ENCODE measurements at places on chromosomes 16 and 17.

- peak; percentile 96 for DNase-seq
Measured at GRCh38 chr16:88491560-88492310, 38.7 kb downstream of the ZFPM1 start.

- DNase-seq: no peak
Measured at GRCh38 chr16:54194334-54194743, 92.2 kb downstream of the IRX3 start.

- DNase-seq: peak; percentile 90
Measured at GRCh38 chr17:51128076-51128475, 7.4 kb upstream of the SPAG9 start.

- no peak for DNase-seq
Measured at GRCh38 chr17:45138911-45139532, 3.5 kb downstream of the ACBD4 start.

DNA sequence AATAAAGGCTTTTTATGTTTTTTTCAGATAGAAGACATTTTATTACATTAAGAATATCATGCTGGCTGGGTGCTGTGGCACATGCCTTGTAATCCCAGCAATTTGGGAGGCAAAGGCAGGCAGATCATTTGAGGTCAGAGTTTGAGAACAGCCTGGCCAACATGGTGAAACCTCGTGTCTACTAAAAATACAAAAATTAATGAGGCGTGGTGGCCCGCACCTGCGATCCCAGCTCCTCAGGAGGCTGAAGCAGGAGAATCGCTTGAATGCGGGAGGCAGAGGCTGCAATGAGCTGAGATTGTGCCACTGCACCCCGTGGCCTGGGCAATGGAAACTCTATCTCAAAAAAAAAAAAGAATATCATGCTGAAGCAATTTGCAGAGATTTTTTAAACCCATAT lies 29.1 kb upstream of the HAPSTR1 start:
- DNase-seq: no peak

DNA sequence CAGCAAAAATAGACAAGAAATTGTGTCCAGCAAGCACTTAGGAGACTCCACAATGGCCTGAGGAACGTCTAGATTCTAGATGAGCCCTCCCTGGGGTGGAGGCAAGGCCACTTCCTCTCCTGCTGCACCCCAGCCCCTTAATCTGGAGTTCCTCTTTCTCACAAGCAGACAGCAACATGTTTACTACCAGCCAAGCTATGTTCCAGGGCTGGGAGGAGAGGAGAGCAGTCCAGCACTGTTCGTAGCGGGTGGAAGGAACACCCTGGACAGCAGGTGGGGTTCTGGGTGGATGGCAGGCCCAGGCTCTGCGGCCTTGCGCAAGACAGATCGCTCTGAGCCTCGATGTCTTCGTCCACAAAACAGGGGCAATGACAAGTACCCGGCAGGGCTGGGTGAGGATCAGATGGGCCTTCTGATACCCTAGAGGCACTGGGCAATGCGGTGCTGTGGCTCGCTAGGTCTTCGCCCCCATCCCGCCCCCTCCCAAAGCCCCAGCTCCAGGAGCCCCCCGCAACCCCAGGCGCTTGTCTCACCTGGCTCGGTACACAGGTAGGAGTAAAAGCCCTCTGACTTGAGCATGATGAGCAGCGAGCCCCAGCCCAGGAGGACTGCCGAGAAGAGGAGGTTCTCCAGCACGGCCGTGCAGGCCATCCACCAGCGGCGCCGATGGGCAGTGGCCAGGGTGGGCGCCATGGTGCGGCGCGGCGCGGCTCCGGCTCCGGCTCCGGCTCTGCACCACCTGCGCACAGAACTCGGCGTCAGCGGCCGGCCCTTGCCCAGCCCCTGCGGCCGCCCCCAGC lies 1.3 kb downstream of the SLC43A2 start:
- peak; percentile 79 for DNase-seq

DNA sequence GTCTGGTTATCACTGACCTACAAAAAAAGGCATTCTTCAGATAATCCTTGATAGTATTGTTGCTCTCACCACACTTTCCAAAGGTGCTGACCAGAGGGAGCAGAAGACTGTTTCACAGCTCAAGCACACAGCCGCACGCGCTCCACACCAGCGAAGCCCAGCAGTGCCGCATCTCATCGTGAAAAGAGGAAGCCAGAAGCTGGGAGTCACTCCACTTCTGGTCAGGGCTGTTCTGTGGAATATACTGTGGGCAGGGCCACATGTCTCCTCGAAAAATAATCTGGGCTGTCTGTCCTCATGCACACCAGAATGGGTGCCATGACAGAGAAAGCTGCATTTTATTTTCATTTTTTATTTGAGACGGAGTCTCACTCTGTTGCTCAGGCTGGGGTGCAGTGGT lies 7.3 kb upstream of the PRSS36 start:
- DNase-seq: peak; percentile 64

- DNase-seq: no peak
Measured at GRCh38 chr16:73383195-73383987, 335.5 kb upstream of the ZFHX3 start.

- peak; percentile 35 for DNase-seq
Measured at GRCh38 chr16:11202260-11203091, 53.5 kb downstream of the SOCS1 start.

DNA sequence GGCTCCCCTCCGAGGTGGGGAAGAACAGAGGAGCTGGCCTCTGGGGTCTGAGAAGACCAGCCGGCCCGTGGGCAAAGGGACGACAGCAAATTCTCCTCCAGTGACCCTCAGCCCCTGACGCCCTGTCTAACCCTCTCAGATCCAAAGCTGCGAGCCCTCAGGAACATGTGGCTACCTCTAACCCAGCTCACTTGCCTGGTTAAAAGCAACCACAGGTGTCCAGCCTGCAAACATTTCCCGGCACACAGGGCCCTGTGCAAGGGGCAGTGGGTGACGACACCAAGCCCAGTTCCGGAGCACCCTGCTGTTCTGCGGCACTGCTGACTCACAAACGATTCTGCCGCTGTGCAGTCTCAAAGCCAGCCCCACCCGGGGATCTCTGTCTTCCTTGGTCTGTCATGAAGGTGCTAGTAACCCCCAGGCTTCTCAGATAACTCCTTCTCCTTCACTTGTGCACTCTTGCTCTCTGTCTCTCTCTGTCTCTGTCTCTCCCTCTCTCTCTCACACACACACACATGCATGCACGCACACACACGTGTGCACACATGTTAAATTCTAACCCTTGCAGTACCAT lies 23.0 kb downstream of the WNT3 start:
- no peak for DNase-seq

- DNase-seq: no peak
Measured at GRCh38 chr17:65099475-65099874, 37.7 kb upstream of the RGS9 start.

GRCh38 chr16:89821438-89822187 lies 5.2 kb upstream of the FANCA start:
- no peak for DNase-seq

- DNase-seq: no peak
Measured at GRCh38 chr16:83972256-83973008, 4.4 kb downstream of the NECAB2 start.

- DNase-seq: no peak
Measured at GRCh38 chr17:4605826-4606225, 21.5 kb downstream of the SMTNL2 start.

Measured in hematopoietic multipotent progenitor cell treated with erythropoietin and hydrocortisone succinate and interleukin-3 and kit ligand, for 6 days (in vitro differentiated cells).